ENCODE measurements at places on chromosomes 6 and 20.

GRCh38 chr20:47181056-47181862, 175.2 kb downstream of the ZMYND8 start:
- DNase-seq: no peak

DNA sequence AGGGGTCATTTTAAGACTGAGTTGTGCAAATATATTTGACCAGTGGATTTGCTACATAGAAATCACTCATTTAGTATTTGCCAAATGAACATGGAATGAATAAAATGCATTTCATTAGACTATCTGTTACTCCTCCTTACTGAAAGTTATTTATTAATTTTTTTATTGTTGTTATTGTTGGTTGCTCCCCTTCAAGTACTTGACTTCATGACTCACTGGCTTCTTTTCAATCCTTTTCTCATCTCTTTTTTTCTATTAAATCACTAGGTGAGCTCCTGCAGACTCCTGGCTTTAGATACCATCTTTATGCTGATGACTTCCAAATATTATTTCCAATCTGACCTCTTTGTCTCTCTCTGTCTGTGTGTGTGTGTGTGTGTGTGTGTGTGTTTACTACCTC, 192.2 kb upstream of the FAM83B start:
- DNase-seq: no peak

- DNase-seq: no peak
Observed at GRCh38 chr6:111672761-111673450, 67.2 kb upstream of the TRAF3IP2 start.

DNA sequence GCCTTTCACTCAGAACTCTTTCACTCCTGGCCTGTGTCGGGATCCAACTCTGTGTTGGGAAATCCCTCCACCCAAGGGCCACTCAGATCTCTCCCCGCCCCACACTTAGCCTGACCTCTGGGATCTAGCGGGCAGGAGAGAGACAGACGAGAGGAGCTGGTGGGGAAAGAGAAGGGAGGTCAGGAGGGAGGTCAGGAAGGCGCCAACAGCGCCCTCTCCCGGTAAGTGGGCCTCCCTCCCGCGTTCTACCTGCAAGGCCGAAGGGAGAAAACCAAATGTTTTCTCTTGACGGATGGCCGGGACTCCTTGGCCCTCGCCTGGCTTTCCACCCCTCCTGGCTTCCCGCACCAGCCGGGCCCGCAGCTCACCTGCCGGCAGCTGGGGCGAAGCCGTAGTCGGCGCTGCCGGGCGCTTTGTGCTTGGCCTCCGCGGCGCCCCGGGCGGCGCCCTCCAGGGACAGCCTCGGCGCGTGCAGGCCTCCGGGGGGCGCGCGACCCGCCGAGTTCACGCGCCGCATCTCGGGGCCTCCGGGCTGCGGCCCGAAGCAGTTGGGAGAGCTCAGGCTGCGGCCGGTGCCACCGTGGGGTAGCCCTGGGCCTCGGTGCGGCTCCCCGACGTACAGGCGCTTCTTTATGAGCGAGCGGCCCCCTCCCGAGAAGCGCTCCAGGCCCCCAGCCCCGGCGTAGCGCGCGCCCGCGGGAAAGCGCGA, 38.2 kb downstream of the C6orf132 start:
- DNase-seq: peak; percentile 93

DNA sequence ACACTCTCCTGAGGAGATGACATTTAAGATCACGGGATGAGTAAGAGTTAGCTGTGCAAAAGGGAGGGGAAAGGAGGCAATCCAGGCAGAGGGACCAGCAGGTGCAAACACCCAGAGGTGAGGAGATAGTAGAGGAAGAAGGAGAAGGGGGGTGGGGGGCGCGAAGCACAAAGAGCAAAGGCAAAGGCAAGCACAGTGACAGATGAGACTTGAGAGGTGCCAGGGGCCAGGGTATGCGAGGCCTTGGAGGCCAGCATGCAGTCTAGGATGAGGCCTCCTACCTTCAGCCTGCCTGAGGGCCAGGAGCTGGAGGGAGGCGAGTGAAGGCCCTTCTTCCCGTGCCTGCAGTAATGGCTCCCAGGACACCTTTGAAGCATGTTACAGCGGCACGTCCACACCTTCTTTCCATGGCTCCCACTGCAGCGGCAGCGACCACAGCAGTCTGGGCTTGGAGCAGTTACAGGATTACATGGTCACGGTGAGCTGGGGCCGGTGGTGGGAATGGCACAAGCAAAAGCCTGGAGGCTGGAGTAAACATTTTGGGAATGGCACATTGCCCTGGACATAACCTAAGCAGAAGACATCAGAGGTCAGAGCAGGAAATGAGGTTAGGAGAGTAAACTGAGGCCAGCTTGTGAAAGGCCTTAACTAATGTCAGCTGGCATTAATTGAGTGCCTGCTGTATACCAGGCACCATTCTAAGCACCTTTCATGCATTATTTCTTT, 18.6 kb downstream of the CCM2L start:
- no peak for DNase-seq

- DNase-seq: no peak
Observed at GRCh38 chr6:63904650-63905248, 269.1 kb downstream of the PHF3 start.

GRCh38 chr20:48908656-48909319, 12.7 kb upstream of the ARFGEF2 start:
- no peak for DNase-seq

DNA sequence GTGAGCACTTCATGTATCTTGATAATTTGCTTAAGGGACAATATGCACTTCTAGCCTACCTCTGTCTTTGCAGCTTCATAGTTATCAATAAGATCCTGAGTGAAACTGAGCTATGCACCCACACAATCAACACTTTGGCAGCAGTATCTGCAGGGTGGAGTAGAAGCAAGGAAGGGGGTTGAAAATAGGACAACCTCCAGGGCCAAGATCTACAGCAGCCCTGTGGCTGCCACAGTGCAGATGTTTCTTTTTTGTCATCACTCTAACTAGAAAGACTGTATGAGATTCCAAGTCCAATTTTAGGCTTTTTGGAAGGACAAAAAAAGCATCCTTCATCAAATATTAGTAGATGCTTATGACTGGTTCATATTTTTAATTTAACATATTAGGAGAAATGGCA, 336.1 kb upstream of the CITED2 start:
- DNase-seq: no peak

GRCh38 chr6:156282087-156282486, 495.1 kb upstream of the ARID1B start:
- DNase-seq: no peak

- no peak for DNase-seq
Observed at GRCh38 chr6:140602431-140603248, 1228.2 kb upstream of the CITED2 start.

DNA sequence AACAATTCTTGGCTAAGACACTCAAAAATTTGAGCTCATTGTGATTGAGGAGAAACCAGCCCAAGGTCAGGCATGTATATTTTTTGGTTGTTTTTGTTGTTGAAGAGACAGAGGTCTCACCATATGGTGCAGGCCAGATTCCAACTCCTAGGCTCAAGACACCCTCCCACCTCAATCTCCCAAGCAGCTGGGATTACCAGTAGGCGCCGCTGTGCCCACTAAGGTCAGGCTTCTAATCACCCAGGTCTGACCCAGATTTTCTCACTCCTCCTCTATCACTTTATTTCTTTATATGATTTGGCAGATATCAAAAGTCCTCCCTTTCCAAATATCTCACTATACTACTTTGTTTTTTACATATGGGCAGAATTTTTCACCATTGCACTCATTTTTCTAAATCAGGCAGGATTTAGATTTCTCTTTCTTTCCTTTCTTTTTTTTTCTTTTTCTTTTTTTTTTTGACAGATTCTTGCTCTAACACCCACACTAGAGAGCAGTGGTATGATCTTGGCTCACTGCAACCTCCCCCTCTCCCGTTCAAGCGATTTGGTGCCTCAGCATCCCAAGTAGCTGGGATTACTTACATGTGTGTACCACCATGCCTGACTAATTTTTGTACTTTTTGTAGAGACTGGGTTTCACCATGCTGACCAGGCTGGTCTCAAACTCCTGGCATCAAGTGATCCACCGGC, 1.7 kb upstream of the C6orf141 start:
- no peak for DNase-seq

GRCh38 chr6:45541934-45542333, 164.2 kb upstream of the SUPT3H start:
- no peak for DNase-seq

DNA sequence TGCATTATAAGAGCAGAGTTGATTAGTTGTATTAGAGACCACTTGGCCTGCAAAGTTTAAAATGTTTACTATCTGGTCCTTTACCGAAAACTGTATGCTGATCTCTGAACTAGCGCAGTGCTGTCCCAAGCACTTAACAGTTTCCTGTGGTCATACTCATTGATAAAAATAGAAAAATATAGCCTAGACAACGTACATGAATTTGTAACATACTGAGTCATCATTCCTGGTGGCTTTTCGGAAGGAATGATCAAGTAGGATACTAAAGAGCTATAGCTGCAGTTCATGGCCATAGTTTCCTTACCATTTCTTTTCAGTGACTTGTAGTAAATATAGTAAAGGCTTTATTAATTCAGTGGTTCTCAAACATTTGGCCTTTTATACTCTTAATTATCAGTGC, 18.4 kb downstream of the TTK start:
- no peak for DNase-seq

GRCh38 chr6:11251553-11252360, 19.3 kb upstream of the NEDD9 start:
- no peak for DNase-seq

DNA sequence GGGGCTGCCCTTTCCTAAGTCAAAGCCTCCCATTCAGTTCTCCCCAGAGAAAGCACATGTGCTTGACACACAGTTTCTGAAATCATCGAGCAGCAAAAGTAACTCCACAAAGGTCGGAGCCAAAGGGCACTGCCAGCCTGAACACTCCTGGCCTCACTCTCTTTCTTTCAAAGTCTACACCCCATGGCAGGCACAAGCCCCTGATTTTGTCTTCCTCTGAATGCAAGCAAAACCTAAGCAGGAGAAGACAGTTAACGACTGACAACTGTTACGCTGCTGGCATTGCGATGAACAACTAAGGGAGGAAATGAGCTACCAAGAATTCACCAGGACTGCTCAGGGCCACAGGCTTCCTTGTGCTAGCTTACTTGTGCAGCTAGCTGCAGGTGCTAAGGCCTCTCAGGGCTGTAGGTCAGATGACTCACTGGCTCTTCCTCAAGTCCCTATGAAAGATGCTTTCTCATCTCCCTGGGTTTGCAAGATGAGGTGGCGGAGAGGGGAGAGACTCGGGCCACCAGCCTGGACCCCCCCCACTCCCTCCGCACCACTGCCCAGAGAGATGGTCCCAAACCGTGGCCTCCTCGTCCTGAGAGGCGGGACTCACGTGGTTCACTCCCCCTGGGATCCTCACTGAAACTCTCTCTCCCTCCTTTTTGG, 208.2 kb downstream of the DLL1 start:
- DNase-seq: peak; percentile 47

DNA sequence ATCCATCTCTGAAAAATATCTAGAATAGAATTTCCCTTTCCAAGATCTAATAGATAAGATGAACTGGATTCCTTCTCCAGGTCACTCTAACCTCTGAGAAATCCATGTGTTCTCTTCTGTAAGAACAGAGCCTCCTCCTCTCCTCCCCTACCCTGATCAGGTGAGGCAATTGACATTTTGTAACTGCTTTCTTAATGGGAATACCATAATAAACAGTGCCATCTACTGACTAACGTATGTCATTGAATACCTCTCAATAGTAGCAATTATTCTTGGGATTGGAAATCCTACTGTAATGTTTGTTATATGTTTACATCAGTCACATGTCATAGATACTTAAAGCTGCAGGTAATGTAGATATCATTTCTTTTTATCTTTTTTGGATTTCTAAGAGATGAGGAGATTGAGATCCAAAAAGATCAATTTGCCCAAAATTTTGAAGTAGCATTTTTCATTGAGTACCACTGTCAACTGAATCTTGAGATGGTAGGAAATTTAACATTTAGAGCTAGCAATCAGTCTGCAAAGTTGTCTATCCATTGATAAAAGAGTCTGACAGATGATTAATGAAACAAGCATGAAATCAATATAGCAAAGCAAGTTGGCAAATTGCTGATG, 365.8 kb upstream of the HSF2 start:
- no peak for DNase-seq

DNA sequence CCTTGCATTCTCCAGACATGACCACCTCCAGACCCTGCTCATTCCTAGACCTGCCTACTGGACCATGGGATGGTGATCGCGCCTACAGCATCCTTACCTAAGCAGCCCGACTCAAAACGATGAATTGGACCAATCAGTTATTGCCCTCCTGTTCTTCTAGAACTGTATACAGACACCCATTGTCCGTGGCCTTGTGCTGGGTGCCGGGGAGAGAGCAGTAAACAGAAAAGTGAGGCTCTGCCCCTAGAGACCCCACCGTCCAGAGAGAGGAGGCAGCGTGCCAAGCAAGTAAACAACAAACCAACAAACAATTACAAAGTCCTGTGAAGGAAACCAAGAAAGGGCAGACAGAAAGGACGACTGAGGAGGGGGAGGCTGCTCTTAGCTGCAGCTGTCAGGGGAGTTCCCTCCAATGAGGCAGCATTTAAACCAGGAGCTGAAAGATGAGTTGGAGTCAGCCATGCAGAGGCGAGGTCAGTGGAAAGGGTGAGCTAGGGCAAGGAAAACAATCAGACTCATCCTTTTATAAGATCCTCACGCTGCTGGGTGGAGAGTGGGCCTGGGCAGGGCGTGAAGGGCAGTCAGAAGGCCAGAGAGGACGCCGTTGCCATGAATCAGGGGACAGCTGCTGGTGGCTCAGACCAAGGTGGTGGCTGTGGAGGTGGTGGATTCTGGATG, 37.6 kb upstream of the BLCAP start:
- DNase-seq: no peak

DNA sequence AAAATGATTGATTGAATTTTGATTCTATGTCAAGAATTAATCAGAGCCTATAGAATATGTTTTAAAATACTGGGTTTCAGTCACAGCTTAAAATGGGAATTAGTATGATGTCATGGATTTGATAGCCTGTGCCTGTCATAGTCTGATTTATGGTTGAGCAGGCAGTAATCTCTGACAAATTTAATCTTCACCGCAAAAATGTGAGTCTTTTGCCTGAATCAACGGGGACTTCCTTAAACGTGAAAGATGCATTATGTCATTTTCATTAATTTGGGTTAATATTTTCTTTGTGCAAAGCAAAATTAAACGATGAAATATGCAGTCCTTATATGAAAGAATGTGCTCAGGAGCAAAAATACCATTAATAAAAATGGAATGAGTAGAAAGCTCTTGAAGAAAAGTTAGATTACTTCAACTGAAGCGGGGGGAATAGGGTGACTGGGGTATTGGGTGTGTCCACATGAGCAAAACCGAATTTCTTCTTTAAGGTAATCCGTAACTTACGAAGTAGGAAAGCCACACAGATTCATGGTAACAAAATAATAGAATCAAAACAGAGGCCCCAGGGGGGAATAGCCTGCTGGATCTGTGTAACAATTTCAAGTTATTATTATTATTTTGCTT, 339.6 kb upstream of the NOX3 start:
- no peak for DNase-seq

DNA sequence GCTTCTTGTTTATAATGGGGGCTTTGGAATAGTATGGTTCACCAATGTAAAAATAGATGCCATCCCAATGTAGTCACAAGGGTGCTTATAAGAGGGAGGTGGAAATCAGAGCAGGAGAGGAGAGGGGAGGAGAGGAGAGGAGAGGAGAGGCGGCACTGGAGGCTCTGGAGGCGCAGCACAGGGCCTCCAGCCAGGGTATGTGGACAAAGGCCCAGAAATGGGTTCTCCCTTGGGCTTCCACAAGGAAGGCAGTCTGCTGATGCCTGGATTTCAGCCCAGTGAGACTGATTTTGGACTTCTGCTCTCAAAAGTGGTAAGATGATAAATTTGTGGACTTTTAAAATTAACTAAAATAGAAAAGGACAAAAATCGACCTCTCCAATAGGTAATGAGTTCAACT, 116.8 kb downstream of the RNASET2 start:
- no peak for DNase-seq

- DNase-seq: no peak
Observed at GRCh38 chr20:53399592-53400335, 193.9 kb downstream of the ZNF217 start.
